CD4-positive, alpha-beta T cell treated with Interferon gamma for 1 hour (primary cell): ENCODE measurements at places on chromosomes 11 and 22.

DNA sequence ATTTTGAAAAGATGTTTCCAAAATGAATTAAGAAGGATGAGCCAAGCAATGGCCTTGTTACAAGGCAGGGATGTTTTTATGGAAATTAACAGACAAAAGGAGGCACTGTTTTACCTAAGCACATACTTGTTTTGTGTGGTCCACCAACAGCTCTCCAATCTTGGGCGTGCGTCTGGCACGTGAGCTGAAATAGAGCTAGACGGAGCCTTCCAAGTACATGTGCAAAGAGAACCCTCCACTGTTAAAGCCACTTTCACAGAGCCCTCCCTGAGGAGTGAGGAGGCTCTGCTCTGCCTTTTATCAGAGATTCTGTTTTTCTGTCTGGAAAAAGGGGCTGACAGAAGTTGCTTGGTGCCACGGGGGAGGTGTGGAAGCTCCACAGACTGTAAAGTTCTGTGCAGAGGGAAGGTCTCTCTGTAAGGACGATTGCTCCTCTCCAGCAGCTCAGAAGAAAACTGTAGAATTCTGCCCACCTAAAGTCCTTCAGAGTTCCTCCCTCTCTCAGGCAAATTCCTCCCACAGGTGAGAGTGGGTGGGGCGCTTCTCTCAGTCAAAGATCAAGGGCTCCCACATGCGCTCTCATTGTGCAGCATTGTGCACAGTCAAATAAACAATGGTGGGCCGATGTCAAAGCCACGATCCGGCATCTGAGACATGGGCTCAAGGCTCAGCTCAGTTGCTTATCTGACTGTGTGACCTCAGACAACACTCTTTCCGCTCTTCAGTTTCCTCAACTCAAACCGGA lies 92.6 kb upstream of the CSNK2A3 start:
- DNase-seq: no peak

DNA sequence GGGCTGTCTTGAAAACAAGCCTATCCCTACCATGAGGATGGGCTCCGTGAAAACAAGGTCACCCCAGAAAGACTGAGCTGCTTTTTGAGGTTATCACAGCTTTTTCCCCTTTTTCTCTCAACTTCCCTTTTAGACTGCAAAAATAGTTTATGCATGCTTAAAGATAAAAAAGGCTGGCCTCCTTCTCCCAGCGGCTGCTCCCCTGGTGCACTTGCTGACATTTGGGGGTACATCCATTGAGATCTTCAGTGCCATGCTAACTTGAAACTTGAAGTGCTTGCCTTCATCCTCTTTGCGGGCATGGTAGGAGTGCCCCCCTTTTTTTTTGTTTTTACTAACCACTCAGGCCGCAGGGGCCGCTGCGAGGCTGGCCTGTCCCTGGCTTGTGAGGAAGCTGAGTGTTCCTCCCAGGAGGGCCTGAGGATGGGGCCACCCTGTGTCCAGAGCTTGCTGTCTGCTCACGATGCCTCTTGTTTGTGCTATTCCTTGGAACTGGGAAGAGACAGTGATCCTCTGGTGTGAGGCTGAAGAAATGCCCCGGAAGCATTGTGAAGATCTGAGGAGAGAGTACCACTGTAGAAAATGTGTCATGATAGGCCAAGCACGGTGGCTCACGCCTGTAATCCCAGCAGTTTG lies 2.2 kb downstream of the TANGO2 start:
- no peak for DNase-seq

GRCh38 chr22:44519886-44520285 lies 21.9 kb upstream of the RTL6 start:
- no peak for DNase-seq

DNA sequence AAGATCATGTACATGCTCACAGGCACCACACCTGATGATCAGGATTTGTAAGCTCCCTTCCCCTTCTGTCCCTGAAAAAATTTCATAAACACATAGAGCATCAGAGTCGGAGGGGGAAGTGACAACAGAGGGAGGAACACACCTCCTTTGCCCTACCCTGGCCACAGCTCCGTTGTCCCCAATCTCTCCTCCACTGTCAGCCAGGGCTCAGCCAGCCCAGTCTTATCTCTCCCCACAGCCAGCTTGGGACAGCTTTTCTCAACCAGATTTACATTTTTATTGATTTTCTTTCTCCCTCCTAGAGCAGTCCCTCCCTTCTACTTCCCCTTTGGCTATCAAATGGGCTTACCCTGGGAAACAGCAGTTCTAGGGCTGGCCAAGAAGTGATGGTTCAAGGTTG lies 32.1 kb upstream of the TPBGL start:
- no peak for DNase-seq

- DNase-seq: no peak
These were observed 1018.6 kb downstream of the TBC1D22A start for GRCh38 chr22:47781024-47781423.

- no peak for DNase-seq
These were observed 165.8 kb upstream of the SYT13 start for GRCh38 chr11:45451766-45452440.

DNA sequence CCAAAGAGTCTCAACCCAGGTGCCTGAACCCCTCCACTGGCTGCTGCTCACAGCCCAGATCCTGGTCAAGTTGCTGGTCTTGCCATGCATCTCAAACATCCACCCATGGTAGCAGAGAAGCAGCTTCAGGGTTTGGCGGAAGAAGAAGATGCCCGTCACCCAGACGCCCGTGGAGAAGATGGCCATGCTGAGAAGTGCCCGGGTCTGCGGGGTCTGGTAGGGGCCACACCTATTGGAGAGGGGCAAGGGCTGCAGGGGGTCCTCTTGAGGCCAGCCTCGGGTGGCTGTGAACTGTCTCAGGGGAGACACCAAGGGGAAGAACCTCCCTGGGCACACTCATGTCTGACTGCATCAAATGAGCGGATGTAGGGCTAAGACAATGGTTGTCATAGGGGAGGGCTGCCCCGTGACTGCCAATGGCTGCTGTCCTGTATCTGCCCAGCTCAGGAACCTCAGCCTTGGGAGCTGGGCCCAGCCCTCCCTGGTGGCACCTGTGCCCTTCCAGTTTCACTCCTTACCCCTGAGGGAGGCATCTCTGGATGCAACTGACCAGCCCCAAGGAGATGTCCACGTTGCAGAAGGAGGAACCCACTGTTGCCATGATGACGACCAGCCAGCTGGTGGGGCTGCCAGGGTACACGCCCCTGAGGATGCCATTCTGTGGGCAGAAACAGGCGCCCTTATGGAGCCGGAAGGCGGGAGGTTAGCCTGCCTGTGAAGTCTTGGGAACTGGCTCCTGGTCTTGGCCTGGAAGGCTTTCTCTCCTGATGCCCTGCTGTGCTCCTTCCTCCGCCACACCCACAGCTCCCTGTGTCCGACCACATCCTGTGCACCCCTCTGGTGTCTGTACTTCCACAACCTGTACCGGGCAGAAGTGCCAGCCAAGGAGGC lies 1.2 kb downstream of the CPT1B start:
- no peak for DNase-seq

DNA sequence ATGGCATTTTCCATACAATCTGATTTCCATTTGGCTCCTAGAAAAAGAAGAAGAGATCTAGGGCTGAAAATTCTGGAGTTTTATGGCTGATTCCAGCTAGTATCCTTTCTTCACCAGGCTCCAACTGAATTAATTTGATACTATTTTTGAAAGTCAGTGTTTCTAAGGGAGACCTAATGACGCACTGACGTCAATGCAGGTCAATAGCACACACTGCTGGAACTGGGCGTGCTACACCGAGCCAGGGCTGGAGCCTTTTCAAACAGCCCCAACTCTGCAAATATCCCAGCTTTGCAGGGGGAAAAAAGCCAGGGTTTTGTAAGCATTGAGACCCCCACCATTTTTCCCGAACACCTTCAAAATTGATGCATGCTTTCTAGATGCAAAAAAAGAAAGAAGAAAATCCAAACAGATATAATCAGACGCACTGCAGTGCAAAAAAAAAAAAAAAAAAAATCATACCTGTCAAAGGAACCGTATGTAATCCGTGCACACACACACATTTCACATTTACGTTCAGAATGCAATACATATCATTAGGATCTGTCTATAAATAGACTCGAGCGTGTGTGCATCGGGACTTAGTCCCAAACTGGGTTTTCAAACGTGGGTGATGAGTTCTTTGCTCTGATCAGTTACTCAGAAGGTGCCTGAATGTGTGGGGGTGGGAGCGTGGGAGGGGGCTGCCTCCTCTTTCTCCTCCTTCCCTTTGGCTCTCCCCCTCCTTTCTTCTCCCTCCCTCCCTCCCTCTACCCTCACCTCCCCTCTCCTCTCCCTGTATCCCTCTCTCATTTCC lies 124.5 kb upstream of the HSD17B12 start:
- no peak for DNase-seq

DNA sequence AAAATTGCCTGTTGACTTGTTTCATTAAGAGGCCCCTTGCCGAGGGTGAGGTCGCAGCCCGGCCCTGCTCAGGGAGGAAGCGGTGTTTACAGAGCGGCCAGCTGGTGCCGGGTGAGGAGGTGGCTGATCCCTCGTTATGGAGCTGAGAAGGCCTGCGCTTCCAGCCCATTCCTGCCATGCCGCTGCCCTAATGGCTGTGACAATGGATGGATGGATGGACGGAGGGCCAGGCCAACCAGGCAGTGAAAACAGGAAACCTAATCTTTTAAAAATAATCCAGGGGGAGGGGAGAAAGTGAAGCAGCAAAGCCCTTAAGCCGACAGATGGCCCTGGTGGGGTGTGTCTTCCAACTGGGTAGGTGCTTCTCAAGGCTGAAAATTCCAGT lies 38.5 kb downstream of the BCR start:
- DNase-seq: no peak

- no peak for DNase-seq
These were observed 122.8 kb upstream of the MTNR1B start for GRCh38 chr11:92846491-92847125.

GRCh38 chr11:36790526-36790925 lies 192.5 kb upstream of the RAG2 start:
- DNase-seq: no peak

DNA sequence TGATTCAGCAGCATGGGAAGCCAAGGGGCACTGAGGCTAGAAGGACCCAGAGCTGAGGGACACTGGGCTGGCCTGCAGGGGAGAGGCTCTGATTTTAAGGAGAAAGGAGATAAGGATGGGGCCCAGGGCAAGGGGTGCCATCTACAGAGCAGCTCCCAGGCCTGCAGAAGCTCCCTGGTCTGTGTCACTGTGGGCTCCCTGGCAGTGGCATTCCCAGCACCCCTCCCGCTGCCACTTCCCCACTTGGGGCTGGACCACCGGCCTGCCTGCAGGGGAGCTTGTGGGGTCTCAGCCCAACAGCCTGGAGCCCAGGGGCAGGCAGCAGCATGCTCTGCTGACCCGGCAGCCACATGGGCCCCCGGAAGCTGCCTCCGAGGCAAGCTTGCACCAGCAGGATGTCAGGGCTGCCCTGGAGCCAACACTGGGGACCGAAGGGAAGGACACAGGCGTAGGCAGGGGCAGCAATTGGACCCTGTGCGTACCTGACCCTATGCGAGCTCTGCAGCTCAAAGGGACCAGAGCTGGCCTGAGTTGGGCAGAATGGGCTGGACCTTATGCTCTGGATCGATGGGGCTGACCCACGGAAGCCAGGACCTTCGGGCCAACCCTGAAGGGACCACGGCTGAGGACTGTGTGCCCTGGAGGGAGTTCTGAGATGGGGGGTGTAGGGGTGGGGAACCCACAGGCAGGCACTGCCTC lies 35.4 kb upstream of the WNT7B start:
- no peak for DNase-seq

DNA sequence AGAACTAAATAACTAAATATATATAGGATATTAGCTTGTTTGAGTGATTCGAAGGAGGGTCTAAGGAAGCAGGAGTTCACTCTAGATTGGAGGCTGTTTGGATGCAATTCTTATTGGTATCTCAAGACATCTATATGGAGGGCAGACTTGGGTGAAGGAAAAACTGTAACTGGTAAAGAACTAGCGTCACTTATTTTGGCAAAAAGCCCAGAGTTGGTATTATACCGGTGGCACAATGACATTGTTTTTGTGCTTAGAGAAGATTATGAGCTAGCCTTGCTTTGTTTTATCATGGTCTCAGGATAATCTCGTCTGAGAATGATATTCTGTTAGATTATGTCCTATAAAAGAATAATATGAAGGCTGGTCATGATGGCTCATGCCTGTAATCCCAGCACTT lies 6.0 kb upstream of the SLC35F2 start:
- no peak for DNase-seq

GRCh38 chr11:86459002-86459385 lies 84.3 kb downstream of the CCDC81 start:
- DNase-seq: no peak

GRCh38 chr11:64409707-64410403 lies 50.9 kb downstream of the RPS6KA4 start:
- no peak for DNase-seq

- DNase-seq: no peak
These were observed 40.3 kb downstream of the CSNK2A3 start for GRCh38 chr11:11312738-11313137.

DNA sequence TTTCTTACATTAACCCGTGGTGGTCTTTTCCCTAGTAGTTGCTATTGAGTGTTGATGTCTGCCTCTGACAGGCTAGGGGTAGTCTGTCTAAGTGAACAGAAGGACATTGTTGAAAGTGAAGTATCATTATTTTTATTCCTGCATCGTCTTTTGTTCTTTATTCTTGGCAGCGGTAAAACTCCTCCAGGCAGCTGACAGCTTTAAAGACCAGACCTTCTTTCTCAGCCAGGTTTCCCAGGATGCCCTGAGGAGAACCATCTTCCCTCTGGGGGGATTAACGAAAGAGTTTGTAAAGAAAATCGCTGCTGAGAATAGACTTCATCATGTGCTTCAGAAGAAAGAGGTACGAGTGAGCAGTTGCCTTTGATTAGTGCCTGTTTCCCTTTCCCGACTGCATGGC lies 14.6 kb downstream of the TRMU start:
- DNase-seq: no peak

- no peak for DNase-seq
These were observed 228.9 kb upstream of the SORL1-AS1 start for GRCh38 chr11:121681550-121682268.

GRCh38 chr11:45110562-45110961 lies 35.9 kb upstream of the PRDM11 start:
- no peak for DNase-seq

DNA sequence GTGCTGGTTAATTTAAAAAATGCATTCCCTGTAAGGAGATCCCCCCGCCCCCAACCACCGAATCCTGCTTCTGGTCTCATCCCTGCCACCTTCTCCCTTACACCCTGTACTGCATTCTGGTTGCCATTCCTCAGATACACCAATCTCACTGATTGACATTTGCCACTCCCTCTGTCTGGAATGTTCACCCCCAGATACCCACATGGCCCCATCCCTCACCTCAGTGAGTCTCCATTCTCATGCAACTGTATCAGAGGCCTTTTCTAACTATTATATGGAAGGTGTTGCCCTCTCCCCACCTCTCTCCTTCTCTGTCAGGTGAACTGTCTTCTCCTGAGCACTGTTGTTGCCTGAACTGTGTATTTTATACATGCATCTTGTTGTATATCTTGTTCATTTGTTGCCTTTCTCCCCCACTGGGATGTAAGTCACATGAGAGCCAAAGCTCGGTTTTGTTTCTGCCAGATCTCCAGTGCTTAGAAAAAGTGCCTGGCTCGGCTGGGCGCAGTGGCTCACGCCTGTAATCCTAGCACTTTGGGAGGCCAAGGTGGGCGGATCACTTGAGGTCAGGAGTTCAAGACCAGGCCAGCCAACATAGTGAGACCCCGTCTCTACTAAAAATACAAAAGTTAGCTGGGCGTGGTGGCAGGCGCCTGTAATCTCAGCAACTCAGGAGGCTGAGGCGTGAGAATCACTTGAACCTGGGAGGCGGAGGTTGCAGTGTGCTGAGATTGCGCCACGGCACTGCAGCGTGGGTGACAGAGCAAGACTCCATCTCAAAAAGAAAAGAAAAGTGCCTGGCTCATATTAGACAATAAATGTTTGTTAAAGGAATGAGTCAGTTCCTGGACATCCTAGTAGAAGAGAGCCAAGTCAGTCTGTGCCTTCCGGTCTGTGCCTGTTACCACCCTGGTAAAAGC lies 61.0 kb downstream of the TNRC6B start:
- DNase-seq: no peak

GRCh38 chr11:130602641-130603334 lies 154.3 kb downstream of the ADAMTS15 start:
- DNase-seq: no peak
